ELF-1 (cell line): ENCODE measurements at places on chromosomes 1 and 21.

- DNase-seq, result no peak
These were observed 102.2 kb downstream of the PIK3R3 start for GRCh38 chr1:46030074-46030870.

GRCh38 chr1:209150114-209150513 is 433.4 kb upstream of the CAMK1G start:
- DNase-seq, result no peak

GRCh38 chr1:174239541-174239940 is 80.2 kb downstream of the RABGAP1L start:
- DNase-seq, result no peak

GRCh38 chr1:62716397-62716796 is 28.2 kb upstream of the DOCK7 start:
- DNase-seq, result peak; percentile 43
